ENCODE measurements at places on chromosomes 12 and 14.
A peak's percentile ranks its signal among the peaks of the same experiment; 100 is the strongest.

GRCh38 chr12:12927211-12928079 is 24.5 kb downstream of the GPRC5D start:
- DNase-seq = peak; percentile 75

DNA sequence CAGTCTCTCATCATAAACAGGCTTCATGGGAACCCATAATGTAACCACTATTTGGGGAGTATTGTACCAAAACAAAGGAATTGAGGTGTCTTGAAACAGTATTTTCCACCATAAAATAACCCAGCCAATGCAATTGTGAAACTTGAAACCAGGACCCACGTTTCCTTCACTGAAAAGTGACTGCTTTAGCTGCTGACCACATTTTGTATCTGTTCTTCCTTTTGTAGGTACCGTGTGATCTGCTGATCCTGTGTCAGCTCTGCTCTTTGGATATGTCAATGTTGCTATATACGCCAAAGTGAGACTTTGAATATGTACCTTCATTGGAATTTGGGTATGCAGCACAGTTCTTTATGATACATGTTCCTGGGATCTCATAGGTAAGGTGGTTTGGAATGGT is 95.1 kb upstream of the CNTN1 start:
- no peak for DNase-seq

DNA sequence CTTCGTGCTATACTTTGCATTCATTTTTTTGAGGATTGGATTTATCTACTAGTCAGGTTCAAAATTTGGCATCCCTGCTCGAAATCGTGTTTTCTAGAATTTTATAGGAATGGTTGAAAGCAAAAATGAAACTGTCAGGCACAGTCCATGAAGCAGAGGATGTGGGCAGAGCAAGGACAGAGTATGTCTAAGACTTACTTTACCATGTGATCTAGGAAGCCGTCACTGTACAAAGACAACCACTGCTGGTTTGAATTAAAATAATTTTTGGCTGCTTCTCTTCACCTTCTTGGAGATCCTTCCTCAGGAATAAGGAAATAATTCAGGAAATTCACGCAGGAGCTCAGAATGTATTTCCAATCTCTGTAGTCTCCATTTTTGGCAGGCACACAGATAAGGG is 31.6 kb upstream of the SGPP1 start:
- DNase-seq = peak; percentile 14

- DNase-seq = no peak
These were observed 440 bp upstream of the ISM2 start for GRCh38 chr14:77498984-77499527.

GRCh38 chr14:29803045-29803444 is 124.6 kb downstream of the PRKD1 start:
- DNase-seq = no peak

DNA sequence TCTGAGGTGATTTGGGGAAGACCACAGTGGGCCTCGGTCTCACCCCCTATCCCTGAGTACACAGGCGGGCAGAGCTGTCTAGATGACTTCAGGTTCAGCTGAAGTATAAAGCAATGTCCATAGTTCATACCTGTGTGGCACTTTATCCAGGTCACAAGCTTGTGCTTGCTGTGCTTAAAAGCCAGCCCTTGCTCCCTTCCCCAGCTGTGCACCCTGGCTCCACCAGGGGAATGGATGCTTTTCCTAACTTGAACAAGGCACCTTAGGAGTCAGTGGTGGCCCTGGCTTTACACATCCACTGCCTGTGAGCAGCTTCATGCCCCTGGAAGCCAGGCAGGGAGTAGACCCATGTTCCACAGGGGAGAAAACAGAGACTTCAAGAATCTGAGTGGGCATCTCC is 5.5 kb downstream of the CARMIL3 start:
- DNase-seq = no peak

DNA sequence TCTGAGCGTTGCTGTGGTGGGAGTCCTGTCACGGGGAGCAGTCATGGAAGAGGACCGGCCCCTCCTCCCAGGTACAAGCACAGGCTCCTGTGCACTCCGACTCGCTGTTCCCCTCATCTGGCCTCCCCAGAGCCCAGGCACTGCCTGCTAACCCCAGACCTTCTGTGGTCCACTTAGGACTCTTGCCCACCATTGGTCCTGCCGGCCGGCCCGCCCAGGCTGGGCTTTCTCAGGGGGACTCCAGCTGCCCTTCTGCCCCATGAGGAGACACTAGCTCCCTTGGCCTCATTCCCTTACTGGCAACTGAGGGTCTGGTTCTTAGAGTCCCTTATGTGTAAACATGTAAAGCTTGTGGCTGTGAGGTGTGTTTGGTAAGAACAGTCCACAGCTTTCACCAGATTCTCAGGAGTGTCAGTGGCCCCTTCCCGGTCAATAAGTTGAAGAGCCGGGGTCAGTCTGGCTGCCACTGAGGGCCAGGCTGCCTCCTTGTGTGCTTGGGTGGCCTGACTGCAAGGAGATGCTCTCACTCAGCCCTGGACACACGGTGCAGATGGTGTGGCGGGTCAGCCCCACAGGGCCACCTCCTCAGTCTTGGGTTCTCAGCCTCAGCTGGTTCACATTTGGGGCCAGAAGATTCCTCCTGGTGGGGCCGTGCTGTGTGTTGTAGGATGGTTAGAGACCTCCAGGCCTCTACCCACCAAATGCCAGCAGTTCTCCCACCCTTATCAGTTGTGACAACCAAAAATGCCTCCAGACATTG is 43.6 kb downstream of the DDX51 start:
- no peak for DNase-seq

All from hematopoietic multipotent progenitor cell treated with erythropoietin and hydrocortisone succinate and interleukin-3 and kit ligand, for 4 days (in vitro differentiated cells).